Fibroblast of villous mesenchyme (primary cell): ENCODE measurements at places on chromosomes 2 and 18.

GRCh38 chr2:85257970-85258605 is 69.7 kb downstream of the TGOLN2 start:
- DNase-seq: no peak

- DNase-seq: no peak
Measured at GRCh38 chr2:120182019-120182560, 41.1 kb downstream of the TMEM185B start.

- DNase-seq: peak; percentile 78
Measured at GRCh38 chr2:37871456-37872191, 53.5 kb upstream of the RMDN2 start.

GRCh38 chr2:20622296-20622686 is 28.6 kb downstream of the HS1BP3 start:
- DNase-seq: no peak

GRCh38 chr2:43332653-43333052 is 106.2 kb upstream of the ZFP36L2 start:
- no peak for DNase-seq

DNA sequence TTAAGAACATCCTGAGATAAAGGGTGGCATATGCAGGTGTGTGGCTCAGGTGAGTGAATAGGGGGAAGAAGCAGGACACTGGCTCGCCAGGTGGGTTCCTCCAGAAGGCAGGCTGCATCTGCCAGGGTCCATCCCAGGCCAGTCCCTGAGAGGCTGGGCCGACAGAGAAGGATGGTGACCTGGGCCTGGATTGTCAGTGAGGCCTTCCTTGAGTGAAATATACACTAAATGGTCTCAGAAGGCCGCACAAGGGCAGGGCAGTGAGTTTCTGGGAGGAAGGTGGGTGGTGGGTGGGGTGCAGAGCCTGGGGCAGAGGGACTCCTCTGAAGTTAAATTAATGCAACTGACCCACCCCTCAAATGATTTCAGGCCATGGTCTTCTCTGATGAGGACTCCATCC is 182.1 kb downstream of the ANKRD30B start:
- DNase-seq: no peak

DNA sequence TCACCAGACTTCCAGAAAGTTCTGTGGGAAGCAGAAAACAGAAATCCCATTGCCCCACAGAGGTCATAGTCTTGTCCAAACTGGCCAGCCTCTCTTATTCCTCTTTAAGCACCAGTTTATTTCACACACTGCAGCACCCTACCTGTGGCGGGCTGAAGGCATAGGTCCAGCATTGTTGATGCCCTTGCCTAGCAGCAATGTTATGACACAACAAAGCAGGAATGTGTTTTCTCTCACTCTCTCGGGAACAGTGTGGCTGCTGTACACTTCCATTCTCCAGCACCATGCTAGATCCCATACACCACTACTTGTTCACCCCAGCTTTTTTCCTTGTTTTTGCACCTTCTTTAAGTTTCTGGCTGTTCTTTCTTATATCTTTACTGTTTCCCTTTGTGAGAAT is 181.6 kb downstream of the DNAH6 start:
- no peak for DNase-seq

DNA sequence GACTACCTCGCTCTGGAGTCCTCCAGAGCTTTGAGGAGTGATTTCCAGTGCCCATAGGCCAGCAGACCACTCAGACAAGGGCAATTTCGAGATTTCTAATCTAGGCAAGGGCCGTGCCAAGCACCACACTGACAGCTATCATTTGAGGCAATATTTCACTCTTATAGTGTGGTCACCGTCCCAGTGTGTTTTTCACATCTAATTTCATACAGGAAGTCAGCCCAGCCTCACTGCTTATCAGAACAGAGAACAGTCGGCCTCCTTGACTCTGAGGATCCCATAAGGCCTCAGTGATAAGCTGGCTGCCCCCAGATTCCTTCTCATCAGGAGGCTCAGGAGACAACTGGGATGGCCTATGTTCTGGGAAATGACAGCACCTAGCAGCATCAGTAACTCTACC is 581 bp downstream of the CAPN14 start:
- DNase-seq: no peak

DNA sequence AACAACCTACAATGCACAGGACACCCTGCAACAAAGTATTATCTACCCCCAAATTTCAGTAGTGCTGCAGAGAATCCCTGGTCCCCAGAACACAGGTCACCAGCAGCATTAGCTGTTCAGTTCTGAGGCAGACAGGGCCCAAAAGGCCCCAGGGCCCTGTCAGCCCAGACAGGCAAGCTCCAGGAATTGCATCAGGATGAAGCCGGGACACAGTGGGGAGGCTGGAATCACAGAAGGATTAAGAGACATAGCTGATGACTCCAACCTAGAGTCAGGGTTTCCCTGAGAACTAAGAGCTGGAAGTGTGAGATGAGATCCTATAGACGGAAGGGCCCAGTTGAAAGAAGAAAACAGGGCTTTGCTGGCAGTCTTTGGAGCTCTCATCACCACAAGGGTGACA is 148.1 kb downstream of the GALNT14 start:
- no peak for DNase-seq

DNA sequence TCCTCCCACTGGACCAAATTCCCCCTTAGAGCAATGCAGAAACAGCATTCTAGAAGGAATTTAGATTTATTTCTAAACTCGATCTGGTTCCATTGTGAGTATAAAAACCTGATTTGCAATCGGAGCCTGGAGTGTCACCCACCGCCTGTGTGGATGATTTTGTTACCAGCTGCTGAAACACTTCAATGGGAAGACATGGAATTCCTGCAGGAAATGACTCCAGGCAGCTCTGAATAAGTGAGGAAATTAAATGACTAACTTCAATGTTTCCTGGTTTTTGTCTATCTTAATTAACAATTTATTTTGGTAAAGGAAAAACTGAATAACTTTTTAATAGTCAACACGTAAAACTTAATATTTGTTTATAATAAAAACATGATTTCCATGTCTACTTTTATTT is 19.3 kb downstream of the CTAGE1 start:
- no peak for DNase-seq
